ENCODE measurements at places on chromosomes 7 and 10.

DNA sequence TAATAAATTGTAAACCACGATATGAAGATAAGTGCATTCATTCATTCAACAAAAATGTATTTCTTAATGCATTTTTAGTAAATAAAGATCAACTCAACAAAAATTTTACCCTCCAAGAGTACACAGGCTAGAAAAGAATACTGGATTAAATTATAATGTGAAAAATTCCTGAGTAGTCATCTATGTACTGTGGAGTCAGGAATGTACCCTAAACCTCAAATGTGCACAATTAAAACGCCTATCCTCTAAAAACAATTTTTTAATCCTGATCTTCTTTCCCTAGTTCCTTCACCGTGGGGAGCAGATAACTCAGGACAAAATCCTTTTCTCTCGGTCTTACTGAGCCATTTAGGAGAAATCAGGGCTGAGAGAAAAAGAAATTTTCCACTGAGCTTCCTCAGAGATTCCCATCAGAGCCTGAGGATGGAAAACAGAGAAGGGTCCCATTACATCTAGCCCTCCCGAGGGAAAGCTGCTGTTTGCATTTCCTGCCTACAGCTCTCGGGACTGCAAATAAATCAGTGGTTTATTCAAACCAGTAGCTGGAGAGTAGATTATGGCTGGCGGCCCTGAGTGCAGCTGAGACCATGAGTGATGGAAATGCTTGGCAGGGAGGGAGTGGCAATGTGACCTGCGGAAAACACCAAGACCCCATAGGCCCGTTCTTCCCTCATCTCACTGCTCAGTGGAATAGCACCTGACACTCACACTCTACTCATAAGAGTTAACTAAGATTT, 7.4 kb downstream of the TAS2R40 start:
- no peak for DNase-seq

DNA sequence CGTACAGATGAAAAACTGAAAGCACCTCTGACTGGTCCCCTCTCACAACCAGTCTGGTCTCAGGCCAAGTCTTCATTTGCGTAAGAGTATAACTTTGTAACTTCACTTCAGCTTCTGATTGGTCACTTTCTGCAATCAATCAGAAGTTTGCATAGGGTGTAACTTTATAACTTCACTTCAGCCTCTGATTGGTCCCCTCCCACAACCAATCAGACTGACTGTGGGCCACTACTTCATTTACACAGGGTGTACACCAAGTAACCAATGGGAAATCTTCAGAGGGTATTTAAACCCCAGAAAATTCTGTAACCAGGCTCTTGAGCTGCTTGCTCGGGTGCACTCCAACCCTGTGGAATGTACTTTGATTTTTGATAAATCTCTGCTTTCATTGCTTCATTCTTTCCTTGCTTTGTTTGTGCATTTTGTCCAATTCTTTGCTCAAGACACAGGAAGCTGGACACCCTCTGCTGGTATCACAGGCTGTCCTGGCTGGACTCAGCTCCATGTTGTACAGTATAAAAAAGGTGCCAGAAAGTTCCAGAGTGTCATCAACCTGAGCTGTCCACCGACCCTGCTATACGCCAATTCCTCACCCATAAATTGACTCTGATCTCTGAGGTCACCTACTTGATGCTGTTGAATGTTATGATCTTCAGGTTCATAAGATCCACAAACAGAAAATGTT, 74.5 kb downstream of the COBL start:
- DNase-seq = no peak

DNA sequence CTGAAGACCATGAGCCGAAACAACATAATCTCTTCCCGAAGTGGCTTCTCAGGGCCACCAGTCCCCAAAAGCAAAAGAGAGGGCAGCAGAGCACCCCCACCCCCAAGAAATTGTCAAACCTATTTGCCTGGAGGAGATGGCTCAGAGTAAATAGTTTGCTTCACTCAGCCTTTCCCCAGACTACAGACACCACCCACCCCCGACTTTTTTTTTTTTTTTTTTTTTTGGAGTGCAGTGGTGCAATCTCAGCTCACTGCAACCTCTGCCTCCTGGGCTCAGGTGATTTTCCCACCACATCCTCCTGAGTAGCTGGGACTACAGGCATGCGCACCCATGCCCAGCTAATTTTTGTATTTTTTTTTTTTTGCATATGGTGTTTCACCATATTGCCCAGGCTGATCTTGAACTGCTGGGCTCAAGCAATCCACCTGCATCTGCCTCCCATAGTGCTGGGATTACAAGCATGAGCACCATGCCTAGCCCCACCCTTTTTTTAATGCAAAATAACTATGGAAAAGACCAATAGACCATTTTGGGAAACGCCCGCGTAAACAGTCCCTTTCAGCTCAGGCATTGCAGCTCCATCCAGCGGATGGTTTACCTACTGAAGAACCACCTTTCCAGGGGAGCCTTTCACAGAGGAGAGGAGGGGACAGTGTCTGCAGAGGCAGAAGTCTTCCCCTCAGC, 9.7 kb downstream of the ZMIZ1 start:
- no peak for DNase-seq

- peak; percentile 9 for DNase-seq
These were observed 425.4 kb downstream of the RPS24 start for GRCh38 chr10:78458983-78459638.

DNA sequence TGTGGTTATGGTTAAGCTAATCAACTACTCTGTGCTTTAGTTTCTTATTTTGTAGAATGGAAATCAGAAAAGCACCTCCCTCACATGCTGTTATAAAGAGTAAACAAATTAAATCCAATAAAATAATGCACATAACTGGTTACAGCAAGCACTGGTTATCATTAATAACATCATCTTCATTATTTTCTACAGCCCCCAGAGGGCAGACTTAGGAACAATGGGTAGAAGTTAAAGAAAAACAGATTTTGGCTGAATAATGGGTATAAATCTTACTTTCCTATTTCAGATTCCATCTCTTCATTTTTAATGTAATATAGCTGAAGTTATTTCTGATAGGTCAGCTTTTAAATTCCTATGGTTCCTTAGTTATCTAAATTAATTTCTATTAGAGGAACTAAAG, 126.5 kb downstream of the DOCK4 start:
- DNase-seq = no peak

DNA sequence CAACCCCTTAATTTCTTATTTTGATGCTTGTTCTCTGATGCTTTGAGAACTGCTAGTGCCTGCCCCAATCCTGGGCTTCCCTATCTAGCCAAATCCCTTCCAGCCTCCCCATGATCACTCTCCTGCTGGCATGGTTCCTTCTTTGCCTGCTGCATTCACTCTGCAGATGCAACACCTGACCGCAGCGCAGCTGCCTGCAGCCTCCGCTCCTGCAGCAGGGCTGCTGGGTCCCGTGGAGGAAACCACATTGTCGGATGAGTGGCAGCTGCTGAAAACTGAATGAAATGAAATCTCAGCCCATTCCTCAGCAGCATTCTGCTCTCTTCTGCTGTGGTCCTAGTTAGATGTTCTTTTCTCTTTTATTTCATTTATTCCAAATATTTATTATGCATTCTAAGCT, 320.3 kb downstream of the CCDC3 start:
- no peak for DNase-seq

DNA sequence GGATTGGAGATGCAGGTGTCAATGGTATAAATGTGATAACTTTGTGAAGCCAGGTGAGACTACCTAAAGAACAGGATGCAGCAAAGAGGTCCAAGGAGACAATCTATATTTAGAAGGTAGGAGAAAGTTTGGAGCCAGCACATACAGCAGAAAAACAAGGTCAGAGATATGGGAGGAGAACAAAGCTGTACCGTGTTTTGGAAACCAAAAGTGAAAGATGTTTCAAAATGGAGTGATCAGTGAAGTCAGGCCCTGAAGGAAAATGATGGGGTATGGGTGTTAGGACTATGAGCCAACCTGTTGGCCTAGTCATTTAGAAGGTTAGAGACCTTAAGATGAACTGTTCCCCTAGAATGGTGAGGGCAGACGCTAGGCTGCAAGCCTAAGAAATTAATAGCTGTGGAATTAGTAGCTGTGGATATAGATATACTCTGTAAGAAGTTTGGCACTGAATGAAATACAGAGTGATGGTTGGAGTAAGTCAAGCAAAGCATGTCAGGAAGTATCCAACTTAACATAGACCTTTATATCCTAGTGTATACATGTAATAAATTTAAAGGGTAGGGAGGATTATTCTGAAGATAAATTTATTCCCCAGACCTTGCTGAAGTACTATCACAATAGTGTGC, 149.8 kb upstream of the WNT16 start:
- no peak for DNase-seq

GRCh38 chr10:35822316-35822715, 180.2 kb upstream of the FZD8 start:
- DNase-seq = peak; percentile 25

All from omental fat pad (tissue), 4 donors.